Articular chondrocyte of knee joint (primary cell): ENCODE measurements at places on chromosomes 12 and 14. TPM values are rescaled to one million over a fixed set of nuclear protein-coding genes. Genes with fewer than 3 reads are reported as not detected.

The KCNA1 gene
- total RNA-seq, result 0.13 and 0.54 TPM in 2 replicates

The NGB gene
- not detected in 2 replicates for total RNA-seq

The STYK1 gene
- total RNA-seq, result 0.11 and 0.13 TPM in 2 replicates

The FAM181A gene
- total RNA-seq, result not detected in 2 replicates

The PAPLN gene
- 15.0 and 15.4 TPM in 2 replicates for total RNA-seq

The NAP1L1 gene
- 339 and 345 TPM in 2 replicates for total RNA-seq

The PSEN1 gene
- total RNA-seq, result 68.7 and 71.9 TPM in 2 replicates

The HELB gene
- total RNA-seq, result 4.7 and 5.2 TPM in 2 replicates

The FKBP11 gene
- total RNA-seq, result 17.4 and 31.5 TPM in 2 replicates
